ENCODE measurements at places on chromosomes 6 and 20.

GRCh38 chr6:139549561-139550070, 175.2 kb upstream of the CITED2 start:
- no peak for DNase-seq

GRCh38 chr6:37693546-37694250, 4.0 kb downstream of the MDGA1 start:
- DNase-seq = no peak

DNA sequence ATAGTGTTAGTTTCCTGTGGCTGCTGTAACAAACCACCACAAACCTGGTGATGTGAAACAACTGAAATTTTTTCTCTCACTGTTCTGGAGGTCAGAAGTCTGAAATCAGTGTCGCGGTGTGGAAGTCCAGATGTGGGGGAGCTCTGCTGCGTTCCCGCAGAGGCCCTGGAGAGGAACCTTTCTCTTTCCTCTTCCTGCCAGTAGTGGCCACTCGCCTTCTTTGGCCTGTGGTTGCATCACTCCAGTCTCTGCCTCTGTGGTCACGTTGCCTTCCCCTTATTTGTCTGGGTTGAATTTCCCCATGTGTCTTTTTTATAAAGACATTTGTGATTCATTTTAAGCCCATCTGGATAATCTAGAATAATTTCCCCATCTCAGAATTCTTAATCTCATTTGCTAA, 295.5 kb upstream of the FLRT3 start:
- DNase-seq = no peak

- peak; percentile 65 for DNase-seq
Observed at GRCh38 chr6:105992315-105992961, 93.7 kb upstream of the PRDM1 start.

GRCh38 chr20:59933296-59933848, at the start of gene SYCP2:
Gene SYCP2 (minus strand): TSS chr20:59933637. CDS start chr20:59922413, 11,224 bp downstream.
- DNase-seq = no peak

DNA sequence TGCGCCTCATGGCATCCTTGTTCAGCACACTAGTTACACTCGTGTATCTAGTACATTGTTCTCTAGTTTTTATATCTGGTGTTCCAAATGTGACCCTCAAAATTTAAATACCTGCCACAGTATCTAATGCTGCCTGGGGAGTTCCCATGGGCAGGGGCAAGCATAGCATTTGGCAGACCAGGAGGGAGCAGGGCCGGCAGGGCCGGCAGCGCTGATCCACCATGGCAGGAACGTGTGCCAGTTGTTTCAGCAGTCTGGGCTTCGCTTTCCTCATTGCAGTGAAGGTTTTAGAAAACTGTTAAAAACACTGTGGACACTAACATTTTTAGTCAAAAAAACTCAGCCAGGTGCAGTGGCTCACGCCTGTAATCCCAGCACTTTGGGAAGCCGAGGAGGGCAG, 19.2 kb downstream of the NANP start:
- no peak for DNase-seq

DNA sequence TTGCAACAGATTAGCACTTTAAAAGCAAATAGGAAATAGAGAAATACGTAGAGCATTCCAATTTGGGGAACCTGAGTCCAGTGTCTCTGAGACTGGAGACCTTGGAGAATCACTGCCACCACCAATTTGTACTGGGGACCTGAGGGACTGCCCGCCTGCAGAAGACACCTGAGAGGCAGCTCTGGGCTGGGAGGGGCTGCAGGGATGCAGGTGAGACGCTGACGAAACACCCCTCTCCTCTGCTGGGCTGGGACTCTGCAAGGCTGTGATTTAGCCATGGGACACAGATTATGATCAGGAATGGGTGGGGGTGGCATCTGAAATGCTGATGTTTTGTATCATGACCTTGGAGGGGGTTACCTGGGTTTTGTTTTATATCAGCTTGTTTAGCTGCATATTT, 7.0 kb upstream of the APMAP start:
- no peak for DNase-seq

- DNase-seq = no peak
Observed at GRCh38 chr20:21498195-21498594, 15.7 kb downstream of the NKX2-2 start.

Measured in activated CD4-positive, CD25-positive, alpha-beta regulatory T cell (primary cell).